Spinal cord (tissue), 10 donors: ENCODE measurements at places on chromosomes 2 and 18.

- DNase-seq = no peak
Measured at GRCh38 chr2:207790898-207791297, 21.2 kb upstream of the FZD5 start.

- DNase-seq = peak; percentile 94
Measured at GRCh38 chr2:129877795-129878775, 101.4 kb upstream of the RAB6C start.

DNA sequence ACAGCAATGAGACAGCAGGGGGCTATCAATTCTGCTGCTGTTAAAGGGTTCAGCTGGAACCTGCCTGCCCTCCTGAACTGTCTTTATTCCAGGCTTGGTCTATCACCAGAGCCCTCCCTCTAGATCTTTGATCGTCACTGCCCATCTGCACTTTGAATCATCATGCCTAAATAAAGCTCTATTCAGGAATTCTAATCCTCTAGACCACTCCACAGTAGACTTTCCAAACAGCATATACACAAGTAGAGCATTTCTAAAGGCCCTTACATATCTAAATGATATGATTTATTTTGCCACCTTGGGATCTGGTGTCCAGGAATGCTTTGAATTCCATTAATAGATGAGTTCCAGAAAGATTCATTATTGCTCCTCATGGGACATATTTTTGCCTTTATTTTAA is 542.1 kb upstream of the SYT4 start:
- no peak for DNase-seq

DNA sequence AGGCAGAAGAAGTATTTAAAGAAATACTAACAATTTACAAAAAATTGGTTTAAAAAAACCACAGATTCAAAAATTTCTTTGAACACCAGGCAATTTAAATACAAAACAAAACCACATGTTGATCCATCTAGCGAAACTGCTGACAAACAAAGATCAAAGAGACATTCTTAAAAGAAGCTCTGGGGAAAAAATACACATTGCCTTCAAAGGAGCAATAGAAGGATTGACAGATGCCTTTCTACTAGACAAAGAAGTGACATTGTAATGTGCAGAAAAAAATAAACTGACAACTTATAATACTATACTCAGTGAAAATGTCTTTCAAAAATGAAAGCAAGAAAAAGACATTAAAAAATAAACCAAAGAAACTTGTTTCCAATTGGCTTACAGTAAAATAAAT is 12.6 kb upstream of the EIF2AK3 start:
- no peak for DNase-seq

- no peak for DNase-seq
Measured at GRCh38 chr2:170260188-170260587, 82.2 kb downstream of the MYO3B start.

DNA sequence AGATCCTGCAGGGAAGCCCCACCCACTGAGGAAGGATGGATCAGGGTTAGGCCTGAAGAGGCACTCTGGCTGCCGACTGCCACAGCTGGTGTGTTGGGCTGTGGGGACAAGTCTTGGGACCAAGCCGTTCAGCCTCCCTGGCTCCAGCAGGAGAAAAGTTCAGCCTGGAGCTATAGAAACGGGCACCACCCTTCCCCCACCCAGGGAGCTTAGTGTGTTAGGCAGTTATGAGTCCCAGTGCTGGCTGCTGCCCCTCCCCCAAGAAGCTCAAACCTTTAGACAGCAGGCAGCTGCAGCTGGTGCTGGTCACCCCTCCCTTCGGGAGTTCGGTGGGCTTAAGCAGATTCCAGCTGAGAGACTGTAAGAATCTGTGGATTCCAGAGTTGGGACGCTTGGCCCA is 447.1 kb upstream of the HS6ST1 start:
- no peak for DNase-seq

DNA sequence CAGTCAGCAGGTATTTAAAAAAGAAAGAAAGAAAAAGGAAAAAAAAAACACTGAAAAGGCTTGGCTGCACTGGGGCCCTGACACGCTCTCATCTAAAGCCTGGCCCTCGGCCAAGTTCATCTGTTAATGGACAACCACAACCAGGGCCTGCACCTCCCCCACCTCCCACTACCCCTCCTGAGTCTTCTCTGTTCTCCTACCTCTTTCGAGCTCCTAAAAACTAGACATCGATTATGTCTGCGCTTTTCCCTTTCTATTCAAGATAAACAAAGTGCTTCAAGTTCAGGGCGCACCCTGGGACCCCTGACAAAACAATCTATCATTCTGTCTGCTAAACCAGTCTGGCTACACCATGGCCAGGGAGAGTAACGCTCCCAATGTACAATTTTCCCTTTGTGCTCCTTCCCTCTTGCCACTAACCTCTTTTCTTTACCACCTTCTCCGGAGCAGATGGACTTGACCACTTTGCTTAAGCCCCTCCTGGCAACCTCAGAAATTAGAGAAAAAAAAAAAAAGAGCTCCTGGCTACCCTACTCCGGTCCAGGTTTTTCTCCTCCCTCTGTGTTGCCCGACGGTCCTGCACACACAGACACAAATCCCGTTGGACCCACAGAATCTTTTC is 22.7 kb downstream of the BCL11A start:
- DNase-seq = peak; percentile 86

DNA sequence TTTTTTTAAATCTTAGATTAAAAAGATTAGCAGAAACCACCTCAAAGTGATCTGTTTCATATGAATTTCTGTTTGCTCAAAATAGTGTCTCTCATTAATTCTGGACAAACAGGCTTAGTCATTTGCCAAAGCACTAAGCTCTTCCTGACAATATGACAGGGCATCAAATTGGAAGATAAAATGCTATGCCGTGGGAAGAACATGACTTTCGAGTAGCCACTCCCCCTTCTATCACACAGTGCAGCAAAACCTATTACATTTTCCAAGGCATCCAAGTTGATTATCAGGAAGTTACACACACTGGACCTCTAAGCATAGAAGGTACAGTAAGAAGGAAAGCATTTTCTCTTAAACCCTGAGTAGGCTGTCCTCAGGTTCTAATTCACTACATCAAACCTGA is 89.5 kb downstream of the STK39 start:
- no peak for DNase-seq

DNA sequence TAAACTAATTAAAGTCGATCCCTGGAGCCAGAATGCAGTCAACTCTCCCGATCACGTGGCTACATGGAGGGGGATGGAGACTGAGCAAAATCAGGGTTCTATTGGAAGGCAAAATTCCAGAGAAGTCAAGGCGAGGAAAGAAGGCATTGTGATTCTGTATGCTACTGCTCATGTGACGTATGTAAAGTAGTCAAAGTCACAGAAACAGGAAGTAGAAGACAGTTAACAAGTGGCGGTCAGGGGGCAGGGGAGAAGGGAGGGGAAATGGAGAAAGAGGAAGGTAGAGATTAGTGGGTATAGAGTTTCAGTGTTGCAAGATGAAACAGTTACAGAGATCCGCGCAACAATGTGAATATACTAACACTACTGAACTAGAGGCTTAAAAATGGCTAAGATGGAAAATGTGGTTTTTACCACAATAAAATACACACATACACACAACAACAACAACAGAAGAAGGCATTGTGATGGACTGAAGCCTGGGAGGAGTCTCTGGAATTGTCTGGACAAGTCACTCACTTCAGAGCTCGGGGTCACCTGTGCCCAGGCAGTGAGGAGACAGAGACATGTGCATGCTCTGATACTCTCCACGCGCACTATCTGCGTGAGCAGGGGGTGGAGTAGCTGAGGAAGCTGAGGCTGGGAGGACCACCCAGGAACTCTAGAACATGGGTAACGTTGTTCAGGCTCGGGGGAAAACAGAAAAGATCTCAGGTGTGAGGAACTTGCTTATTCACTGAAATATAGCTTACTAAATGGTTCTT is 89.9 kb upstream of the CDCA7 start:
- no peak for DNase-seq

GRCh38 chr2:201937343-201937742 is 96.3 kb upstream of the FZD7 start:
- no peak for DNase-seq

DNA sequence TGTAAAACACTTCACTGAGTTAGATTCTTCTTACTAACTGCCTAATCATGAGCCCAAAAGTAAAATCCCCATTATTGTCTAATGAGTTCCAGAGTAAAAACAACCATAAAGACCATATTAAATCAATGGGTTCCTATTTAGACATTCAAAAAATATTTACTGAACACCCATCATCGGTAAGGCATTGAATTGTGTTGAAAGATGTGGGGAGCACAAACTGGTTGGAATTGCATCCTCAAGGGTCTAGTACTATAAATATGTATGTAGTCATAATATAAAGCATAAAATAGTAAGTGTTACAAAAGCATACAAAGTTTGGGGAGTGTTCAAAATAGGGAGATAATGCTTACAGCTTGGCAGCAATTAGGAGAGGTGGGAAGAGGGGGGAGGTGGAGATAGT is 3.0 kb upstream of the MARCHF4 start:
- DNase-seq = no peak

DNA sequence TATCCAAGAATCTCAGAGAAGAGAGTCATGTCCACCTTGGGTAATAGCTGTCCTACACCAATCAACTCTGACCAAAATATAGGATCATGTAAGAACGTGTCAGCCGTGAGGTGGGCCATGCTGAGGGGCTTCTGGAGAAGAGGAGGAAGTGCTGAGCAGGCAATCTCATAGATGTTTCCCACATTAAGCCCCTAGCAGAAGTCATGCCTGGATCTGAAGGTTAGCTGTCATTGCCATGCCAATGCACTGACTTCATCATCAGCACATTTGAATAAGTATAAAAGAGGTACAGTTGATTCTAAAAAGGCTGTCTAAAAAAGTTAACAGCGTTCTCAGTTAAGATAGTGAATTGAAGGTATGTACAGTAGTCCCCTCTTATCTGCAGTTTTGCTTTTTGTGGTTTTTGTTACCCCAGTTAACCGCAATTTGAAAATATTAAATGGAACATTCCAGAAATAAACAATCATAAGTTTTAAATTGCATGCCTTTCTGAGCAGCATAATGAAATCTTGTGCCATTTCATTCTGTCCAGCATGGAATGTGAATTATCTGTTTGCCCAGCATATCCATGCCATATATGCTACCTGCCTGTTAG is 67.2 kb upstream of the TMEM17 start:
- DNase-seq = no peak

DNA sequence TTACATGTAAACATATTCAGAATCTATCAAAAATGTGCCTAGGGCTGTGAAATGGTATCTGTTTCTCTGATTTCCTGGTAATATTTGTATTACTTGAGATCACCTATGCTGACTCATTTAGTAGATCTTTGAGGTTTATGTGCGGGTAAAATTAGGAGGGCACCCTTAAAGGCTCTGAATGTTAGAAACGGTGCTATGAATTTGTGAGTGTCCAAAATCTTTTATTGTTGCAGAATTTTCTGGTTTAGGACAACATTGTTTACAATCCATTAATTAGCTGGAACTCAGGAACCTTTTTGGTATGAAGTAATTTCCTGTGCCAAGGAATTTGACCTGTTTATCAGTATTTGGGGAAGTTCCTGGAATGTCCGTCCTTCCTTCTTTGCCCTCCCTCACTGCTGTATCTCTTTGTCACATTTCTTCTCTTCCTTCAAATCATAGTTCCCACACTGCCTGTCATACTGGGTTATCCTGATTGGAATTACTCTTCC is 130.5 kb downstream of the TANC1 start:
- no peak for DNase-seq

DNA sequence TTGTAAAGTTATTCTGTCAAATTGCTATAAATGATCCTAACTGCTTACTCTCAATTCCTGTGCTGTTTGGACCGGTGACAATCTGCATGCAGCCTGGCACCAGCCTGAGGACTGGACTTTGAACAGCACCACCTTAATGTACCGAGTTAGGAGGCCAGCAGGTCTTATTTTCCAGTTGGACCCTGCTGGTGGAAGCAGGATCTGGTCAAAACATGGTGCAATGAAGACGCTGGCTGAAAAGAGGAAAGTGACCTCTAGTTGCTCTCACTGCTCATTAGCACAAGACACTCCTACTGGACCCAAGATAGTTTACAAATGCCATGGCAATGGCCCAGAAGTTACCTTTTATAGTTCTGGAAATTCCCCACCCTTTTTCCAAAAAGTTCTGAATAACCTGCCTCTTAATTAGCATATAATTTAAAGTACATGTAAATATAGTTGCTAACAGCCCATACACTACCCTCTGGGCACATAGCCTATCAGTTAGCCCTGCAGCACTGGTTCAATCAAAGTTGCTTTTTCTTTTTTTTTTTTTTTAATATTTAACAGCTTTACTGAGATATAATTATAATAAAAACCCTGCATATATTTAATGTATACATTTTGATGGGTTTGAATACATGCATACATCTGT is 35.8 kb downstream of the RBKS start:
- DNase-seq = no peak

- DNase-seq = no peak
Measured at GRCh38 chr2:220198896-220199295, 571.5 kb downstream of the SLC4A3 start.

GRCh38 chr18:32583431-32583830 is 112.7 kb upstream of the GAREM1 start:
- DNase-seq = no peak

DNA sequence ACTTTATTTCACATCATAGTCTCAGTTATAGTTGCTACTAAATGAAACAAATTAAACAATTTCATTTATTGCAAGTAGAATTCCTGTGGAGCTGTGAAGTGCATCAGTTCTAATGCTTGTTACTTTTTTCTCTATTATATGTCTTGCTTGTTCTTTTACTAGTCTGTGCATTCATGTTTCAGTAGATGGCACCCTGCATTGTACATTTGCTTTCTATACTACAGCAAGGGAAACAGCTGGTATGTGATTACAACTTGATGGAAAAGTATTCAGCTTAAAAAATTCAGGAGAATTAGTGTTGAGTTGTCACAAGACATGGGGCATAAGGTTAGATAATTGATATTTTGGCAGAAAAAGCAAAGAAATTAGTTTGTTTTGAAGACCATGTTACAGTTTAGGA is 72.3 kb downstream of the TANK start:
- no peak for DNase-seq

- DNase-seq = no peak
Measured at GRCh38 chr2:207097278-207097677, 68.5 kb downstream of the KLF7 start.

DNA sequence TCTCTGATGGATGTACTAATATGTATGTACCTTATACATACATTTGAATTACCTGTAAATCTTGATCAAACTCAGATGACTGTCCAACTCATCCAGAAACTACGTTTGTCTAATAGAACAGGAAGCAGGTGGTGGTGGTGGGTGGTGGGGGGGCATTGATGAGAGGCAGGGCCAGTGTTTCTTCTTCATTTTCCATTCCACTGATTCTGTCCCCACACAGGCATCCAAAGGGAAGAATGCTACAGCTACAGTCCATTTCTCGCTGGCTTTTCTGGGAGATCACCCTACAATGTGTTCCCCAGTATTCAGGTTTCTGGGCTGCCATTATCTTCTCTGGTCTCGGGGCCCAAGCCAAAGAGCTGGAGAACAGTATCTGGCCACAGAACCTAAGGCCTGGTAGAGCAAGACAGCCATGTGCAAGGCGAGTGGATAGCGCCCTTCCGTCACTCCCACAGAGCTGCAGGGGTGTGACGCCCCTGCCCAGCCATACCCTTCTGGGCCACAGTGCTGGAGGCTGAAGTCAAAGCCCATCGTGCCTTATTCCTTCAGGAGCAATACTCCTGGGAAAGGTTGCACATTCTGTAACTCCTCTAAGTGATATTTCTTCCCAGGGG is 54.5 kb downstream of the BCL11A start:
- no peak for DNase-seq
